CD4-positive, alpha-beta T cell treated with Interleukin-6 for 4 hours (primary cell): ENCODE measurements at places on chromosomes 1 and 21.

GRCh38 chr21:40915114-40915513 is 68.2 kb upstream of the DSCAM start:
- no peak for DNase-seq

DNA sequence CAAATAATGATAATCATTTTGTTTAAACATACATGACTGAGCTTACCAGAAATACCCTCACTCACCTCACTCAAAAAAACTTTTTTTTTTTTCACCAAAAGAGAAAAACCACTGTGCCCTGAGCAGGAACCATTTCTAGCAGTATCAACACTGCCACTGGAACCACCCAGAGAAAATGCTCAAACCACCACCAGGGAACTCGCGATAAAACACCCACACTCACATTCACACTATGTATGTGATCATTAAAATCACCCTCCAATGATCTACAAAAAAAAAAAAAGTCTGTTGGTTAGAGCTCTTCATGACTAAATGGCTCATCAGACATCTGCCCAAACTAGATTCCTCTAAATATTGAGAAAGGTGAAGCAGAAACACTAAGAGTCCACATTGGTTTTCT is 11.5 kb downstream of the TIAM1 start:
- no peak for DNase-seq

DNA sequence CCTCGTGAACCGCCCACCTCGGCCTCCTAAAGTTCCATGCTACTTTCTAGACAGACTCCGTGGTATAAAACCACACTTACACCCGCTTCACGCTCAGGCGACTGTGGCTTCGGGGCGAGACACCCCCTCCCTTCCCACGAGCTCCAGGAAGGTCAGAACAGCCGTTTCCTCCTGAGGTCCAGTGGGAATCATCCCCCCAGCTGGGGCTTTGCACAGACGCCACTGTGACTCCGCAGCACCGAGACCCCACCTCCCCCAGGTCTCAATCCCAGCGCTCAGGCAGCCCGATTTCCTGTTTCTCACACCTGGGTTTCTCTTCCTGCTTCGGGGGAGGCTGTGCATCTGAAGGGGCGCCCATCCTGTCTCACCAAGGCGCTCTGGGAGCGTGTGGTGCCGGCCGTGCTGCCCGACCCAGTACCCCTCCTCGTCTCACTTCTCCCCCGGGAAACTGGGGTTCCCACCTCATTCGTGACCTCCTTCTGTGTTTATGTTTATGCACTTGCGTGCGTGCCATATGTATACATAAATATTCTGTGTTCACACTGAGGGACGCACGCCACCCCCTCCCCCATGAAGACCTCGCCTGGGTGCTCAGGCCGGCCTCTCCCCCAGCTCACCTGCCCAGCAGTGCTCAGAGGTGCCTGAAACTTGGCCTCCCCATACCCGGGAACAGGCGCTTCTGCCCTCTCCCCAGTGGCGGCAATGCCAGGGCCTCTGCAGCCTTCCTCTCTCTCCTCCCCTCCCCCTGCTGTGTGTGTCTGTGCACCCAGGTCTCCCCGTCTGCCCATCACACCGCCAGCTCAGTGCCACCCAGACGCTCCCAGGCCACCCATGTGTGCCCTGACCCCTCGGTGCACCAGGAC is 14.6 kb downstream of the SLC35E2B start:
- peak; percentile 68 for DNase-seq

GRCh38 chr1:162327788-162328165 is 48.9 kb downstream of the SPATA46 start:
- DNase-seq, result no peak

DNA sequence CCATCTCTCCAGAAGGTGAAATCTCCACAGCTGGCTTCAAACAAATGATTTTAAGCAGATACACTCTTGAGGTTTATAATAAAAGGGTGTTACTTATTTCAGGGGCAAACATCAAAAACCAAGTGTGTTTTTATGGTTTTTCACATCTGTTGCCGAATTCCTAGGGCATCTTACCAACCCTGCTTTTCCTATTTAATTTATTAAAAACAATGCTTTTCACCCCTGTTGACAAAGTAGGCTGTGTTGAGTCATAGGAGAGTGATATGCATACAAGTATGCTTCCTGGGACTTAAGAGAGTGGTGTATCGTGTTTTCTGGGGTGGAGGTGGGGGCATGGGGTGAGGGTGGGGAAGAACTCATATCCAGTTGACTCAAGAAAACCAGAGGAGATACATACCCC is 29.3 kb upstream of the IL20 start:
- DNase-seq, result no peak

GRCh38 chr21:29496337-29496736 is 197.6 kb downstream of the BACH1 start:
- no peak for DNase-seq

GRCh38 chr1:11845641-11846335 is 1.8 kb downstream of the NPPA start:
- DNase-seq, result no peak

- DNase-seq, result no peak
These were observed 80.6 kb downstream of the CENPF start for GRCh38 chr1:214683621-214684020.
